ENCODE measurements at places on chromosomes 4 and X.
A peak's percentile ranks its signal among the peaks of the same experiment; 100 is the strongest.

DNA sequence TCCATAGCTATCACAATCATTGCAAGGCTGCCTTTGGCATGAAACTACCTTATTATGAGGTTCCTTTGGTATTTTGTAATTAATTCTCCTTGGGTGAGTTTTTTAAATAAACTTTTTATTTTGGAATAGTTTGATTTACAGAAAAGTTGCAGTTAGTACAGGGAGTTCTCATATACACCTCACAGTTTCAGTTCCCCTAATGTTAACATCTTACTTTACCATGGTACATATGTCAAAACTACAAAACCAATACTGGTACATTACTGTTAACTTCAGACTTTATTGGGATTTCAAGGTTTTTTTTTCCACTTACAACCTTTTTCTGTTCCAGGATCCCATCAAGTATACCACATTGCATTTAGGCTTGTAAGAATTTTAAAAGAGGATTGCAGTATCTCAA, 52.0 kb upstream of the RGN start:
- no peak for DNase-seq

DNA sequence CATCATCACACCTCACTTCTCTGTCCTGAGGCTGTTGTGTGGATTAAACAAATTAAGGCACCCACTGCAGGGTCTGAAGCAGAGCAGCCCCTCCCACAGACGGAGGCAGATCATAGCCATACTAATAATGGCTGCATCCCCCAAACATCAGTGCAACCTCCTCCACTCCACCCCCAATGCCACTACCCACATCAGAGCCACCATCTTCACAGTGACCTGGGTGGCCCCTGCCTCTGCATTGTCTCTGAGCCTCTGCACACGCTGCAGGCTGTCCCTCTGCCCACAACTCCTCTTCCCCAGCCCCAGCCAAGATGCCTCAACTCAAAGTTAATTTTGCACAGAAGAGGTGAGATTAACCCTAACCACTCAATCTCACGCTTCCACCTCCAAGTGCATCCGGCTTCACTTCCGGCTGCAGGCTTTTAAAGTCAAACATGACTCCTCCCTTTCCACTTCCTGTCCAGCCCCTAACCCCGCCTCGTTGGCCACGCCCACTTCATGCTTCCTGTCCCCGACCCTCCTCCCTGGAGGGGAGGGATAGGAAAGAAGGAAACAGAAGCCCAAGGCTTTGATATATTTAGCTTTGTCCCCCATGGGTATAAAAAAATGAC, 22.7 kb downstream of the JAKMIP1 start:
- DNase-seq: peak; percentile 42

DNA sequence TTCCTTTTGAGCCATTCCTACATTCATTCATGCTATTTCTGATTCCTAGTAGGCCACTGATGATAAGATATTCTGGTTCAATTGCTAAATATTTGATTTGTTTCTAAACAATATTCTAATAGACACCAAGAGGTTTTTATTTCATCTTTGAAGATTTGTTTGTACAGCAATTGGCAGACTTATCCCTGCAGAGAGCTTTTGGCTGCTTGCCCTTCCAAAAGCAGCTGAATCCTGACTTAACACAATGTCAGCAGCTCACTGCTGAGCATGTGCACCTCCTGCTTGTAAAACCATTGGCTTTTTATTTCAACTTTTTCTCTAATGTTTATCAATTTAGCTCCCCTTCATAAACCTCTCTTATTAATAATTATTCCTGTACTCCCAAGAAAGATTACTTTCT, 45.3 kb downstream of the MMRN1 start:
- no peak for DNase-seq

GRCh38 chr4:156956826-156957368, 14.7 kb downstream of the PDGFC start:
- no peak for DNase-seq

DNA sequence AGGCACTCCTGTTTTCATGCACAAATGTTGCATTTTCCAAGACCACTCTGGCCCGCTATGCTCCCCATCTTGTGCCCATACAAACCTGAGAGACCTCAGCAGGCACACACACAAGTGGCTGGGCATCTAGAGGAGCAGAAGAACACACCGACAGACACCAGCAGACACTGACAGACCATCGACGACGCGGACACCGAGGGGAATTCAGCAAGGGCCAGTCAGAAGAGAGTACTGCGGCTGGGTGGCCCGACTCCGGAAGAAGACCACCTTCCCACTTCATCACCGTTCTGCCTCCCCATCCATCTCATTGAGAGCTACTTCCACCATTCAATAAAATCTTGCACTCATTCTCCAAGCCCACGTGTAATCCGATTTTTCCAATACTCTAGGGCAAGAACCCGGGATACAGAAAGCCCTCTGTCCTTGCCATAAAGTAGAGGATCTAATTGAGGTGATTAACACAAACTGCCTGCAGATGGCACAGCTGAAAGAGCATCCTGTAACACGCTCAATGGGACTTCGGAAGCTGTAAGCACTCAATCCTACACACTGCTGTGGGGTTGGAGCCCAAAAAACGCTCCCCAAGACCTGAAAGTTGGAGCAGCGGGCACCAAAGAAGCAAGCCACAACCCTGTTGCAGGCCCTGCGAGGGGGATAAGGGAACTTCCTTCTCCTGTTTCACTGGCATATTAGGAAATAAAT, 780.9 kb downstream of the ARAP2 start:
- no peak for DNase-seq

GRCh38 chrX:107447642-107448041, 1.8 kb upstream of the FRMPD3 start:
- no peak for DNase-seq

DNA sequence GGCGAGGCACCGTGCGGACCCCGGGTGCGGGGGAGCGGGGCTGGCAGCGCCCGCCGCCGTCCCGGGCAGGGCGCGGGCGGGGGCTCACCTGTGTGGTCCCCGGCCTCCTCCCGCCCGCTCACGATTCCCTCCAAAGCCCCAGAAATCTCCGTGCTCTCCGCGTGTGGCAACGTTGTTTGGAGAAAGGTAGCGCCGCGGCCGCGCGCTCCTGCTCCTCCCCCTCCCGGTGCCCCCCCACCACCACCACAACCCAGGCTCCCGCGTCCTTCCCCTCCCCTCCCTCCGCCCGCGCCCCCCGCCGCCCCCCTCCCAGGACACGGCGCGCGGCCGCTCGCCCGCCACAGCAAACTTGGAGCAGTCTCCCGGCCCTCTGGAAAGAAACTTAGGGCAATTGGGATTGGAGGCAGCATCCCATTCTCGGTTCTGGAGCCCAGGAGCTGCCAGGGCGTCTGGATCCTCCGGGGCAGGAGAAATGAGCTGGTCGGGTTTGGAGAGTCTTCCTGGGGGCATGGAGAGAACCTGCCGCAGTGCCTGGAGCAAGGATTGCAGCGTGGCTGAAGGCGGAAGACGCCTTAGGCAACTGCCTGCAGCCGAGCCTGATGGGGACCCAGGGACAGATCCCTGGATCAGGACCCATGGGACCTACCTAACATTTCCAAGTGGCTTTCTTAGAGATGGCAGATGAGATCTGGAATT, 855 bp downstream of the KLF3 start:
- DNase-seq: peak; percentile 50

DNA sequence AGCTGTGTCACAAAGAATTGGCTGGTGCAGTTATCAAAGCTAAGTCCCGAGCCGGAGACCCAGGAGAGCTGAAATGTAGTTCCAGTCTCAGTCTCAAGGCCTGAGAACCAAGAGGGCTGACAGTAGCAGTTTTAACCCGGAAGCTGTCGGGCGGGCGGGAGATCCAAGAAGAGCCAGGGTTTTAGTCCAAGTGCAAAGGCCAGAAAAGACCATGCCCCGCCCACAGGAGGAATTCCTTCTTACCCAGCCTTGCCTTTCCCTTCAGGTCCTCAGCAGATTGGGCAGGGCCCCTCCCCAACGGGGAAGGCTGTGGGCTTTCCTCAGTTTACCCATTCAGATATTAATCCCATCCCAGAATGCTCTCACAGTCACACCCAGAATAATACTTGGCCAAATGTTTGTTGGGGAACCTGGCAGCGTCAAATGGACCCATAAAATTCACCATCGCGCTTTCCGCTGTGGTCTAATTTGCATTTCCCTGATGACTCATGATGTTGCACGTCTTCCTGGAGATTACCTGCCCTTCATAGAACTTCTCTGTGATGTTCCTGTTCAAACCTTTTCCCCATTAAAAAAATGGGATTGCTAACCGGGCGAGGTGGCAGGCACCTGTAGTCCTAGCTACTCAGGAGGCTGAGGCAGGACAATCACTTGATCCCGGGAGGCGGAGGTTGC, 16.2 kb downstream of the MAEA start:
- no peak for DNase-seq

GRCh38 chrX:29627833-29628232, 587.5 kb upstream of the MAGEB2 start:
- no peak for DNase-seq

GRCh38 chr4:114250439-114250891, 271.0 kb upstream of the ARSJ start:
- DNase-seq: no peak

DNA sequence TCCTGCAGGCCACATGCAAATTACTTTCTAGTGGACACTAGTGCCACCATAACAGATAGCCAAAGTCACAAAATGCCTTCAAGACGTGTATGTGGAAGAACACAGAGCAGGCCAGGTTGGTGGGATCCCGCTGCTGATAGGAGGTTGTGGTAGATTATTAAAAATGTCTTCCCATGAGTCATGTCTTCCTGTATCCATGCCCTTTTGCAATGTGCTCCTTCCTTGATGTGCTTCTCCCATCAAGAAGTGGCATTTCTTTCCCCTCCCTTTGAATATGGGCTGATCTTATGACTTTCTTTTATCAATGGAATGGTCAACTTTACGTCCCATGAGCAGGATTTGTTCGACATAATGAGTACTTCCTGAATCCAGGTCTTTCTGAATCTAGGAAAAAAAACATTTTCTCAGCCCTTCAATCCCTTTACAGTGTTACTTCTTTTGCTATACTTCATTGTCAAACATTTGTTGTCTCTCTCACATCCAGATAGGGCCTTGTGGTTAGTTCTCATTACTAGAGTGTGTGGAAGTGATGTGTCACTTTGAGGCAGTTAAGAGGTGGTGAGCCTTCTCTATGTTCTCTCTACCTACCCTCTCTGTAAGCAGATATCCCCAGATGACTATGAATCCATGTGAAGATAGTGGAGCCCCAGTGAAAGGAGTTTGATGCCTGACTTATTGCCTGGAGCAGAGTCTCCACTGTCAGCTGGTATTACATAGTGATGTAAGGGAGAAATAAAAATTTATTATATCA, 519.2 kb upstream of the DIPK2B start:
- no peak for DNase-seq

DNA sequence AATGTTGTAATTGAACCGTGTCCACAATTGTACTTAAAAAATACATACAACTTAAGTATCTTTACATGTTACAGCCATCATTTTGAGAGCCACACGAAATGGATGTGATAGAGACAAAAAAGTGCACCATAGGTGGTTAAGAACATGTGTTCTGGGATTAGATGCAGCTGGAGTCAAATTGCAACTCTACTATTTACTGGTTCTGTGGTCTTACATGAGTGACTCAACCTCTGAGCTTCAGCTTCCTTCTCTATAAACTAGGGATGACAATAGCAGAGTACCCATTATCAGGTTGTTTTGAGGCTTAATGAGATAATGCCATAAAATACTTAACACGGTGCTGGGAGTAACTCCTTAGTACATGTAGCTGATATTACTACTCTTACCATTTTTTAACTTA, 130.4 kb downstream of the IDS start:
- no peak for DNase-seq

DNA sequence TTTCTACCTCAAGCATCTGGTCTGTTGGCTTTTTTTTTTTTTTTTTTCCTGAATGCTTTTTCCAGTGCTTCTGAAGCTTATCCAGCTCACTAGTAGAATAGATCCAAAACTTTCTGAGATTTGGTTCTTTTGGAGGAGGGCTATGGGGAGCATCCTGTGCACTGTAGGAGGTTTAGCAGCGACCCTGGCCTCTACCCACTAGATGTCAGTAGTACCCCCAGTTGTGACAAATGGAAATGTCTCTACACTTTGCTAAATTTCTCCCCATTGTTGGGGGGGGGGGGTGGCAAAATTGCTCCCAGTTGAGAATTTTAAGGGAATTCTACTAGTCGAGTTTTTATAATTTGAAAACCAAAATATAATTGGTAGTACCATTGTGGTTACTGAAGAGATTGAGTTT, 23.0 kb upstream of the PPA2 start:
- no peak for DNase-seq

DNA sequence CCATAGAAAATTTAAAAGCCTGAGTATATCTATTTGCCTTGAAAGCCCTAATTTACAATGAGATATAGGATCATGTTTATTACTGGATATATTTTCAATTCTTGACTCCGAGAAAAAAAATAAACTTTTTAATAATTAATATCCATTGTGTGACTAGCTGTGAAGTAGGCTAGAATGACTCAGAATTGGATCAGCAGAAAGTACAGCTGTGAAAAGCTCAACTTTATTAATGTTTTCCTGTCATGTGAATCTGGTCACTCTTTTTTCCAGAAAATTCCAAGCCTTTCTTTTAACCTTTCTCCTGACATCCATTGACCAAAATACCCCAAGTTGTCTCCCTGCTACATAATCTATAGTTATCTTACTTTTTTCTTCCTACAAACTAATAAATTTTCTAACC, 171.8 kb upstream of the PACRGL start:
- DNase-seq: no peak

DNA sequence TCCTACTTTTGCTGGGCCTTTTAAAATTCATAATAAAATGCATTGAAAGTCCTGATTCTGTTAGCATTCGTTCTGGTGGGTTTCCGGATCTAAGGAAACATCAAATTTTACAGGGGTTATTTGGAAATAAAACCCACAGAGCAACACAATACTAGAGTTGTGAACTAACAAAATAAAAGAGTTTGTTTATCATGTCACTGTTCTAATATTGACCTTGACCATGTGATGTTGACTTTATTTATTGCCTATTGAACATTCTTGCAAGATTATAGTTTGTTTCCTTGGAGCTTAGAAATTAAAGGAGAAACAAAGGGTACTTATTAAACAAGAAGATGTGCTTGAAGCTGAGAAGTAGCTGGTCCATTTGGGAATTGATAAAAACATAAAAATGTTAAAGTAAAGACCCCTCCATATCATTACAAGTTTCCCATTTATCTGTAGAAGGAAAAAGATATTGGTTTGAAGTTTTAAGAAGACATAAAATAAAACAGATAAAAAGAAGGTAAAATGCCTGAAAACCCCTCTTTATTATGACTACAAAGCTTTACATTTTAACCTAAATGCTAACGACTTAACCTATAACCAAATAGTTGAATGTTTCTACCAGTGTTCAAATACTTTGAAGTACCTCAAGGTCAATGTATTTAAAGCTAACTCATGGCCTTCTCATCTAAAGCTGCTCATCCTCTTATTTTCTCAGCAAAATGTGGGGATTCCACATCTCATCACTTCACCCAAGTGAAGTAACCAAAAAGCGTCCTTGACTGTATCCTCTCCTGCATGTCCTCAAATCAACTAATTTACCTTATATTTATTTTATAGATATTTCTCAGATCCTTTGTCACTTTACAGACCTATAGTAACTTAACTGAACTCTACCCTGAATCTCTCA, 179.6 kb downstream of the GASK1B start:
- no peak for DNase-seq
